Aorta (tissue), 5 donors: ENCODE measurements at places on chromosomes 5 and 9.

- DNase-seq, result no peak
These were observed 8.7 kb upstream of the ENG start for GRCh38 chr9:127863191-127863621.

GRCh38 chr9:129810788-129811187, 7.8 kb downstream of the TOR1B start:
- no peak for DNase-seq

DNA sequence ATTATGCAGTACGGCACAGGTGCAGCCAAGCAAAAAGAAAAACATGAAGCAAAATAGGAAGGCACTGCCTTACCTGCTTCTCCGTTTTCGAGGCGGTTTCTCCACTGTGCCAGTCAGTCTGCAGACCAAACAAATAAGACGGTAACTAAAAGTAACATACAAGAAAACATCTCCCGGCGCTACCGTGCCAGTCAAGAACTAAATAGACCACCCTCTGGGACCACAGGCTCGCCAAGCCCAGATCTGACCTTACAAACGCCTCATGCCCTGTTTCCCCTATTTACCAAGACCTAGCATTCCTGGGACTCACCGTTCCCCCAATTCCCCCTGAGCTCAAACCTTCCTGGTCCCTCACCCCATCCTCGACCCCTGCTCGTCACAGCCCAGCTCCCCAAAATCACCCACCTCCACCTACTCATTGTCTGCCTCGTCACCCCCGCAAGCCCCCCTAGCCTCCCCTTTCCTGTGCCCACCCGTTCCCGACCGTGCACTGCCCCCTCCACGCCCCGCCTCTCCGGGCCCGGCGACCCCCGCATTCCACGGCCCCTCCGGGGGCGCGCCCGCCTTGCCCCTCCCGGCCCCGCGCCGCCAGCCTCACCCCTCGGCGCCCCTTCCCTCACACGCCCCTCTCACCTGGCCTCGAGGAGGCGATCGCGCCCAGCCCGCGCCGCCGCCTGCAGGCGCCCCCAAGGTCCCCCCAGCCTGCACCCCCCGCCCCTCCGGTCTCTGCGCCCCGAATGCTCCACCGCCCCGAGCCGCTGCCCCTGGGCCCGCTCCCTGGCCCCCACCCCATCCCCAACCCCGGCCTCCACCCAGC, 560 bp downstream of the SCAI start:
- no peak for DNase-seq

- peak; percentile 27 for DNase-seq
These were observed 13.9 kb upstream of the LPCAT1 start for GRCh38 chr5:1537603-1538154.

DNA sequence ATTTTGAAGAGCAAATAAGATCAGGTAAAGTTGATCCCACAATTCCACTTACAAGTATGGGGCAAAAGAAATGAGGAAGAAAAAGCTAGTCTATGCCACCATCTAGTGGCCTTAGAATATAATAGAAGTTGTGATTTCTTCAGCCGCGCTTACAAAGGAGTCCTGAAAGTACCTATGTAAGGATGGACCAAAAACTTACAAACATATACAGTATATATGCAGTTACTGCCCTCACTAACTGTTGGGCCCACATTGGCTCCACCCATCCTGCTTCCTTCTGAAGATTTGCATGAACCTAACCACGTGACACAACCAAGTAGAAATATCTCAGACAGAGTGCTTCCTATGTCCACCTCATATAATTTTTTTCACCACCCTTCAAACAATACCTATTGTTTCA, 11.7 kb upstream of the OR13D1 start:
- DNase-seq, result no peak

DNA sequence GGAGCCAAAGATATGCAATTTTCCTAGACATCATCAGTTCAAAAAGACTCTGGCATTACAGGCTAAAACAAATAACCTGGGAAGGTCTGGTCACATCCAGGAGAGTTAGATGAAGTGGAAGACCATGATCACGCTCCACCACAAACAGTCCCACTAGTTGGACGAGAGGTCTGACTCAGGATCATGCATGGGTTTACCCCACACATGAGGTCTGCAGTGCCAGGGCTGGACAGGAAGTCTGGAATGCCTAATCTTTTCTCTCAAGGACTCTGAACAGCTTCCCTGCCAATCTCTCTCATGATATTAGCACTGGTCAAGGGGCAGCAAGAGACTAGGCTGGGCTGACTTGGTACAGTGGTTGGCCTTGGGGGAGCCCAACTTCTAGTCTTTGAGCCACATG, 7.1 kb downstream of the PRUNE2 start:
- no peak for DNase-seq

DNA sequence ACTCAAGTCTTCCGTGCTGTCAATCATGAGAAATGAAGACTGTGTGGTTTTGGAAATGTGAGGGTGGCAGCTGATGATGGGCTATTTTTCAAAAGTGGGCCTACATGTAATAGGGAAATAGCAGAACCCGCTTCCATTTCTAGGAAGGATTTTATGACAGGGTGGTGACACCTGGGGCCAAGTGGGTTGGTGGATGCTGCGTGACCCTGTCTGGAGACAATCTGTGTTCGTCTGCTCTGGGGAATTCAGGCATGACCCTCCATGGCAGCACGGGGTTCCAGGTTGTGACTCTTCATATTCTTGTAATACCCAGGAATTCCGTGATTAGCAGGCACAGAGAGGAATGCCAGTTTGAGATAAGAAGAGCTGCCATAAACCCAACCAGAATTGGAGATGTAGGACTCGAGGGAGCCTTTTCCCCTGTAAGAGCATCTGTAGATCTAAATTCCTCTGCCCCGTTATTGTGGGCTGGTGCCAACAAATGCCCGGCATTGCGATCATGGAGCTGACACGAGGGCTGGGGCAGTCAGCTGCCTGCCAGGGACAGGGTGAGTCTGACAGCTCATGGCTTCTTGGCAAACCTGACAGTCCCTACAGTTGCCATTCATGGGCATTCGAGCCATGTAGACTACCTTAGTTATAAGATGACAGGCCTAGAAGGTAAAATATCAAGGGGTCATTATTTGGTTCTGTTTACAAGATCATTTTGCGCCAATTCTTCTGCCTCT, 279.7 kb downstream of the GADD45G start:
- DNase-seq, result peak; percentile 57

GRCh38 chr5:126624534-126624933, 23.8 kb downstream of the PHAX start:
- DNase-seq, result no peak

DNA sequence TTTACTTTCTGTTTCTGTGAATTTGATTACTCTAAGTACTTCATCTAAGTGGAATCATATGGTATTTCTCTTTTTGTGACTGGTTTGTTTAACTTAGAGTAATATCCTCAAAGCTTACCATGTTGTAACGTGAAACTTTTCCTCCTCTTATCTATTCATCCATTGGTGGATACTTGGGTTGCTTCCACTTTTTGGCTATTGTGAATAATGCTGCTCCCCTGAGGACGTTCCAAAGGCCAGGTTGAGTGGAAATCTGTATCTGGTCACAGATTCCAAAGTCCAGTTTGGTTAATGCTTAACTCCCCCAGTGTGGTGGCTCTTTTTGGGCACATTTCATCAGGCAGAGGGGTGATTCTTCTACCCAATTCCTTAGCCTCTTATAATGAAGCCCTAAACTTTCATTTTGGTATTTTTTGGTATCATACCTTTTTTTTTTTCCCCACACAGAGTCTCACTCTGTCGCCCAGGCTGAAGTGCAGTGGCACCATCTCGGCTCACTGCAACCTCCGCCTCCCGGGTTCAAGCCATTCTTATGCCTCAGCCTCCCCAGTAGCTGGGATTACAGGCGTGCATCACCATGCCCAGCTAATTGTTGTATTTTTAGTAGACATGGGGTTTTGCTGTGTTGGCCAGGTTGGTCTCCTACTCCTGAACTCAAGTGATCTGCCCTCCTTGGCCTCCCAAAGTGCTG, 65.4 kb downstream of the CMYA5 start:
- DNase-seq, result no peak

GRCh38 chr9:112971415-112971814, 40.6 kb downstream of the ZNF883 start:
- no peak for DNase-seq

GRCh38 chr5:75536147-75536546, 24.5 kb downstream of the POLK start:
- no peak for DNase-seq

DNA sequence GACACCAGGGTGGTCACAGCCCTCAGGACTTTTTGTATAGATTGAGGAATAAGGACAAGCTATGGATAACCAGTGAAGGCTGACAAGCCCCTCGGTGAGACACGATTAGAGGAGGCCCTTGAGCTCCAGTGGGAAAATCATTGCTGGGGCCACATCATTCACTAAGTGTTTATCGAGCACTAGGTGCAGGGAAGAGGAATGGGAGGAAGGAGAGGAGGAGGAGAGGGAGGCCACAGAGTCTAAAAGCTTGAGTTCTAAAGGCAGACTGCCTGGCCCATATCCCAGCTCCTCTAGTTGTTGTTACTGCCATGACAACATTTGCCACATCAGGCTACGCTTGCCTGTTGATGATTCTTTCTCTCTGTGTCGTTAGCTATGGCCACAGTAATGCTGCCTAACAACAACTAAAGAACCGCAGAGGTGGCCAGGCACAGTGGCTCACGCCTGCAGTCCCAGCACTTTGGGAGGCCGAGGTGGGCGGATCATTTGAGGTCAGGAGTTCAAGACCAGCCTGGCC, 37.6 kb downstream of the NKX2-5 start:
- no peak for DNase-seq

DNA sequence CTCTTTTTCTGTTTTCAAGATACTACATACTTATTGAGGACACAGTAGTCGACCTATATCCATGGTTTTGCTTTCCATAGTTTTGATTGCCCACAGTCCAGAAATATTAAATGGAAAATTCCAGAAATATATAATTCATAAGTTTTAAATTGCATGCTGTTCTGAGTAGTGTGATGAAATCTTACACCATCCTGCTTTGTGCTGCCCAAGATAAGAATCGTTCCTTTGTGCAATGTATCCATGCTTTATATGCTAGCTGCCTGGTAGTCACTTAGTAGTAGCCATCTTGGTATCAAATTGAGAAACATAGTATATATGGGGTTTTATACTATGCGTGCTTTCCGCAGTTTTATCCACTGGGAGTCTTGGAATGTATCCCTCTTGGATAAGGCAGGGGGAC, 59.0 kb downstream of the CWC27 start:
- DNase-seq, result no peak

GRCh38 chr5:134131165-134131564, 16.7 kb downstream of the TCF7 start:
- DNase-seq, result peak; percentile 42

- DNase-seq, result no peak
These were observed 599.9 kb downstream of the CSNK1G3 start for GRCh38 chr5:124111886-124112285.

DNA sequence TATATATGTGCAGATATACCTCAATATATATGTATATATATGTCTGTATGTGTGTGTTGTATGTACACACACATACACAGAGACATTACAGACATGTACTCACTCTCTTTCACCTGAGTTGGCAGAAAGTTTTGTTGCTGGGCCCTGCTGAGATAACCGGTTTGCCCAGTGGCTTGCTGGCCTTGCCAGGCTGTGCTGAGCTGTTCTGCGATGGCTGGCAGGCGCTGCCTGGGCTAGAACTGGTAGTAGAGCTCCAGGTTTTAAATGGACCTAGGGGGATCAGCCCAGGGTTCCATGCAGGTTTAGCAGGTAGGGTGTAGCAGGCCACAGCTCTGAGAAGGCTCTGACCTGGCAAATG, 394.3 kb downstream of the GADD45G start:
- DNase-seq, result no peak

GRCh38 chr9:92730897-92731296, 33.7 kb downstream of the BICD2 start:
- peak; percentile 44 for DNase-seq

DNA sequence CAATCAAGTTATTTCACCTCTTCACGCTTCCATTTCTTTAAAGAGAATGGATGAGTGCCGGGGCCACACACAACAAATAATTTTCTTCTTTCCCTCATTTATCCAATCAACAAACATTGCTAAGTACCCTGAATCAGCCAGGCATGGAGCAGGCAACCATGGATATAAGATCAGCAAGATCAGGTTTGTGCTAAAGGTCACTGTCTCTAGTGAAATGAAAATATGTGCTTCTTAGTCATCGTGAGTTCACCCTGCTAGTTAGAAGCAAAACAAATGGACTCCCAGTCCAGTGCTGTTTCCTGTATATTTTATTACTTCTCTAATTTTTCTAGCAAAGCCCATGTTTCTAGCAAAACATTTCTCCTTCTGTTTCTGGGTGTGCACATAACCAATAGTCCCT, 629.2 kb downstream of the BNC2 start:
- no peak for DNase-seq

- DNase-seq, result no peak
These were observed 7.1 kb downstream of the POU4F3 start for GRCh38 chr5:146345578-146346366.

DNA sequence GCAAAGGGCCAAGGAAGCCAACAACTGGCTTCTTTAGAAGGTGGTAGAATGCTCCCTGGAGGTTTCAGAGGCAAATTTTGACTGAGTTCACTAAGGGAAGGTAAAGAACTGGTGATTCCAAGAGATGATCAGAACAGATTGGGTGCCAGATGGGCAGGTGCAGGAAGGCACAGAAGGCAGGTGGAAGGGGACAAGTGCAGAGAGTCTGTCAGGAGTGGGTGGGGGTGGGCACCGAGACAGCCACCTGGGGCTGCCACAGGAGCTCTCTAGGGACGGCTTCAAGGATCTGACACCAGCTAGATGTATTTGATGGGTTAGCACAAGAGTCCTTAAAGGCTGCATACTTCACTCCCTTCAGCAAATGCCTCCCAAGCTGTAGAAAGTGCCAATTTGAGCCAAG, 207.3 kb downstream of the PTTG1 start:
- DNase-seq, result no peak

DNA sequence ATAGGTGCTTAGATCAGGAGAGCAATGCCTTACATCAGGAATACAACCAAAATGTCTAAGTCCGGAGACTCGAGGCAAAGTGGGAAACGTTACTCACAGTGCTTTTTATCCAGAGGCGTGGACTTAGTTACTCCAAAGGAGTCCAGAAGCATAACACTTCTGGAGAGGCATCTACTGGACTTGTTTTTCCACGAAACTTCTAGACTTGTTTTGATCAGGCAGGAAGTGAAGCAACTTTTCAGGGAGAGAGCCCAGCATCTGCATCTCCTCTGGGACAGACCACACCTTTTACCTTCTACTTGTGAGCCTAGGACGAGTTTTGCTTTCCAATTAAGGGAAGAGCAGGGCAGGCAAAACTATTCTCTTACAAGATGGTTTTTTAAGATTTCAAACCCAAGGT, 1.2 kb upstream of the TJP2 start:
- no peak for DNase-seq

DNA sequence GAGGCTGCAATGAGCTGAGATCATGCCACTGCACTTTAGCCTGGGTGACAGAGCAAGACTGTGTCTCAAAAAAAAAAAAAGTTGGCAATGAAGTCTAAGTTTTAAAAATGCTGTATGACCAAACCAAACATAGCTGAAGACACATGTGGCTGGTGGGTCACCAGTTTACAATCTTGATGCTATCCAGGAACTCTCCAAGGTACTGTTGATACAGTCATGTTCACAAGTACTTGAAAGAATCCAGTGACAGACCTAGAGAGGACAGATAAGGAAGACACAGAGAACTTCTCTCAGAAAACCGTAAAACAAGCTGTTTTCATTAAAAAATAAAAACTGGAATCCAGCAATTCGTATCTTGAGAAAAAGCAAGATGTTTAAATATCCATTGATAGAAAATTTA, 95.7 kb downstream of the ACTBL2 start:
- no peak for DNase-seq
